ENCODE measurements at places on chromosomes 5 and 9.
A peak's percentile ranks its signal among the peaks of the same experiment; 100 is the strongest.

GRCh38 chr9:94149696-94150095 is 65.4 kb downstream of the PTPDC1 start:
- DNase-seq, result no peak

DNA sequence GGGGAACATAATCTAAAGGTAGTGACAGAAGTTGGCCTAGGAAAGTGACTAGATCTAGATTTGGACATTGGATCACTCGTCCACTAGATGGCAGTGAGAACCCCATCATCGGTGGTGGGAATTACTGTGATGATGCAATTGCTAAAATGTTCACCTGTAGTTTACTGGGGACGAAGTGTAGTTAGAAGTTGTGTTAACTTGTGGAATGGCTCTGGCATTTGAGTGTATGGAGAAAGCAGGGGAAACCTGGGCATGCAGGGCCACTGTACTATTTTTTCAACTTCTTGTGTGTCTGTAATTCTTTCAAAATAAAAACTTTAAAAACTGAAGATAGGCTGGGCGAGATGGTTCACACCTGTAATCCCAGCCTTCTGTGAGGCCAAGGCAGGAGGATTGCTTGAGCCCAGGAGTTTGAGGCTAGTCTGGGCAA is 75.5 kb downstream of the PHAX start:
- DNase-seq, result peak; percentile 76

GRCh38 chr9:69555802-69556201 is 116.4 kb downstream of the APBA1 start:
- no peak for DNase-seq

GRCh38 chr9:26685818-26686217 is 206.8 kb downstream of the CAAP1 start:
- DNase-seq, result no peak

DNA sequence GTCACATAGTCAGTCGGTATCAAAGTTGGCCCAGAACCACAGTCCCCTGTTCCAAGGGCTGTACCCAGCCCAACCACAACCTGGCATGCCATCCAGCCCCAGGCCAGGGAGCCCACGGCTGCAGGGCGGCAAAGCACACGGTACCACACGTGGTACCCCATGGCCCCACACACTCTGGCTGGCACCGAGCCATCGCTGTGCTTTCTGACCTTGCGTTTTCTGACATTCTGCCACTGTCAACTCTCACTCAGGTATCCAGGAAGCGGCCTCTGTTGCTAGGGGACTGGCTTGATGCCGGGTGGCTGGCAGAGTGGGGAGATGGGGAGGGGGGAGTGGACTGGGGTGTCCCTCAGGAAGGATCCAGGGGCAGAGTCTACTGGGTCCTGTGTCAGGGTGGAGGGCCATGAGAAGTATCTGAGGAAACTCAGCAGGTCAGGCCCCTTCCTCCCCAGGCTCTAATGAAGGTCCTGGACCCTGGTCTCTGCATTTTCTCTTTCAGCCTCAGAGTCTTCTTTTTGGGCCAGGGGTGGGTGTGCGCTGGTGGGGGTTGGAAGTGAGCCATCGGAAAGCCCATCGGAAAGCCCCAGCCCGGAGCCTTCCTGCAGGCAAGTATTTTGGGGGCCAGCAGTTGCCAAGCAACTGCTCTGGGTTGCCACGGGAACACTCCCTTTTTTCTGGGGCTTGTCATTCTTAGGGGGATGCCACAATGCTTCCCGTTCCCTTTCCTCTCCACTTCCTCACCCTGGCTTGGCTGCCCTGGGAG is 21.0 kb upstream of the RALGDS start:
- no peak for DNase-seq

All from stimulated activated CD4-positive, alpha-beta T cell treated with anti-CD3 and anti-CD28 coated beads, Interleukin-12 subunit alpha, Interleukin-12 subunit beta, amount 100 ng/mL, for 48 hours (primary cell).